Small intestine (tissue), 16 donors: ENCODE measurements at places on chromosomes 16 and 17.
A peak's percentile ranks its signal among the peaks of the same experiment; 100 is the strongest.

DNA sequence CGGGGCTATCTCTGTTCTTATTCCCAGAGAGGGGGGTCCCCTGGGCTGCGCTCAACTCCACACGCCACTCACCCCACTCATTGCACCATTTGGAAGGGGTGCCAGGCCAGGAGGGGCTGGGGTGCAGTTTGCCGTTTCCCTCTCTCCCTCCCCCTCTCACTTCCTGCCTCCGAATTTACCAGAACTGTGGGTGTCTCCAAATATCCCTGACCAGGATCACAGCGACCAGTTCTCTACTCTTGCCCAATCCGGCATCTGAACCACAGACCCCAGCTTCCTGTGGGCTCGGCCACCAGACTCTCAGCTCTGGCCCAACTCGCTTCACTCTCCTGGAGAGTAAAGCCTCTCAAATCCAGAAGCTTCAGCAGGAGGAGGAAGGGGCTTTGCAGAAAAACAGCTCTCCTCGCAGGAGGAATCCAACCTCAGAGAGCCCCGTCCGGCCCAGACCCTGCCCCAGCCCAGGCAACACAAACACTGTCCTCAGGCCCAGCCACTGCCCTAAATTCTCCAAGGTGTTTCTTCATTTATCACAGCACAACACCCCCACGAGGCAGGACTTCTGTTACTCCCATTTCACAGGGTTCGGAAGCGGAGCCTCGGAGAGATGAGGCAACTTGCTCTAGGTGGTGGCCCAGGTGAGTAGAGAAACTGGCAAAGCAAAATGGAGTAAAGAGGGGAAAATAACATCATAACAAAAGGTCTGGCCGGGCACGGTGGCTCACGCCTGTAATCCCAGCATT is 423 bp upstream of the ASGR2 start:
- H3K4me3 ChIP-seq: no peak overlapping the region
- H3K4me1 ChIP-seq: no peaks in the 10 kb centered on the region
- no peaks in the 10 kb centered on the region for H3K27me3 ChIP-seq
- DNase-seq: no peak
- no peak overlapping the region for H3K27ac ChIP-seq
- no peaks in the 10 kb centered on the region for H3K36me3 ChIP-seq

- no peak overlapping the region for H3K27ac ChIP-seq
- H3K36me3 ChIP-seq: no peaks in the 10 kb centered on the region
- peak; percentile 13 for DNase-seq
- no peaks in the 10 kb centered on the region for H3K27me3 ChIP-seq
- no peaks in the 10 kb centered on the region for H3K4me1 ChIP-seq
Observed at GRCh38 chr17:69857412-69857835, 217.6 kb upstream of the KCNJ16 start.

DNA sequence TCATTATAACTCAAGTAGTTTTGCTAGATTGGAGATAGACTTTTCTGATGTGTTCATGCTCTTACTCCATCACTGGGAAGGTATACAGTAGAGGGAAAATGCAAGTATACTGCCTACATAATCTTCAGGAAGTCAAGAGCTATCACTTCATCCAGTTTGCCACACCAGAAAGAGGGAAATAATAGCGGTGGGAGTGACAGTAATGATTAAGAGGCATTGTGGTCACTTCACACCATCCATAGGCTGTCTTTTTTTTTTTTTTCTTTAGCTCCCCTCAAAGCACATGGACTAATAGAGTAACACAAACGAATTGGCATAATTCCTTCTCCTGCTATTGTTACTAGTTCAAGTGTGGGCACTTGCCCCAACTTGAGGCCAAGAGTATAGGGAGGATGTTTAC is 28.4 kb upstream of the HLF start:
- no peaks in the 10 kb centered on the region for H3K4me1 ChIP-seq
- H3K27me3 ChIP-seq: no peaks in the 10 kb centered on the region
- H3K36me3 ChIP-seq: no peaks in the 10 kb centered on the region

- H3K4me3 ChIP-seq: no peak overlapping the region
- peak; percentile 54 for DNase-seq
- H3K36me3 ChIP-seq: no peaks in the 10 kb centered on the region
- no peaks in the 10 kb centered on the region for H3K27me3 ChIP-seq
Observed at GRCh38 chr17:58710948-58711552, 18.6 kb downstream of the RAD51C start.

DNA sequence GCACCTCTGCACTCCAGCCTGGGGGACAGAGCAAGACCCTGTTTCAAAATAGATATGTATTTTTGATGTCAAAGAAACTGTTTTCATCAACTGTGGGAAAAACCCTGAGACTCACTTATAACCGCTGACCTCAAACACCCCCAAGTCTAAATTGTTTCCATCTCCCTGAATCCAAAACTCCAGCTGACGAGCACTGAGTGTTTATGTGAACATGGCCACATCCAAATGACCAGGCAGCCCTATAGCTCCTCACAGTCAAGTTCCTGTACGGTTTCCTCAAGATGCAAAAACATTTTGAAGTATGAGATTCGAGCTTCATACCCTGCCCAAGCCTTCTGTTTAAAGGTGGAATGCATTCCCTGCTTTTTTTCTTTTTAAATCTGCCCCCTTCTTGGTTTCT is 45.3 kb upstream of the ZCCHC14 start:
- no peak for DNase-seq
- no peaks in the 10 kb centered on the region for H3K4me1 ChIP-seq
- no peak overlapping the region for H3K4me3 ChIP-seq
- no peak overlapping the region for H3K27ac ChIP-seq

DNA sequence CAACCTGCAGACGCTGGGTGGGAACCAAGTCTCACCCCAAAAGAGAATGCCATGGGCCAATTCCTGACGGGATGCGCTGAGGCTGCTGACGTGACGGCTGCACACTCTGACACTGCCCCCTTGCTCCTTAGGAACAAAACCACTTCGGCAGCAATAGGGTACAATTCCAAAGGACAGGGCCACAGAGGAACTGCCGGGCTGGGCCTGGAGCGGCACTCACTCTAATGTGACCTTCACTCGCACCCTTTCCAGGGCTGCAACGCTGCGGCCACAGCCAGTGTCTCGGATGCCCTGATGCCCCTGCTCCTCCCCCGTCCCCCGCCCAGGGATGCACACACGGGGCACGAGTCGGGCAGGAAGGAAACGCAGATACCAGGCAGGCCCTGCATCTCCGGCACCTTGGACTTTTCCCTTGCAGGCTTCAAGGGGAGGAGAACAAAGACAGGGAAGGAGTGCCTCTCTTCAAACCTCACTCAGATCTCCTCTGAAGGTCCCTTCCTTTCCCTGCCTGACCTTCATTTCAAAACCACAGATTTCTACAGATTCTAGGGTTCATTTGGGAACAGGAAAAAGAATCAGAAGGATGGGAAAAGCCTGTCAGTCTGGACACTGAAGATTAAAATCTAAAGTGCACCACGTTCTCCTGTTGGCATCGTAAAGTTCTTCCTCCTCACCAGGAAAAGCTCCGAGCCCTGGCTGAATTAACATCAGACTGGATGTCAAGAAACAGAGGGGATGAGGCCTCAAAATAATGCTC is 2.3 kb downstream of the PITPNA start:
- peak; percentile 88 for DNase-seq
- H3K36me3 ChIP-seq: no peaks in the 10 kb centered on the region
- peak overlapping the region; percentile 78 for H3K4me3 ChIP-seq
- peaks cover 47% of the 10 kb centered on the region for H3K4me1 ChIP-seq

DNA sequence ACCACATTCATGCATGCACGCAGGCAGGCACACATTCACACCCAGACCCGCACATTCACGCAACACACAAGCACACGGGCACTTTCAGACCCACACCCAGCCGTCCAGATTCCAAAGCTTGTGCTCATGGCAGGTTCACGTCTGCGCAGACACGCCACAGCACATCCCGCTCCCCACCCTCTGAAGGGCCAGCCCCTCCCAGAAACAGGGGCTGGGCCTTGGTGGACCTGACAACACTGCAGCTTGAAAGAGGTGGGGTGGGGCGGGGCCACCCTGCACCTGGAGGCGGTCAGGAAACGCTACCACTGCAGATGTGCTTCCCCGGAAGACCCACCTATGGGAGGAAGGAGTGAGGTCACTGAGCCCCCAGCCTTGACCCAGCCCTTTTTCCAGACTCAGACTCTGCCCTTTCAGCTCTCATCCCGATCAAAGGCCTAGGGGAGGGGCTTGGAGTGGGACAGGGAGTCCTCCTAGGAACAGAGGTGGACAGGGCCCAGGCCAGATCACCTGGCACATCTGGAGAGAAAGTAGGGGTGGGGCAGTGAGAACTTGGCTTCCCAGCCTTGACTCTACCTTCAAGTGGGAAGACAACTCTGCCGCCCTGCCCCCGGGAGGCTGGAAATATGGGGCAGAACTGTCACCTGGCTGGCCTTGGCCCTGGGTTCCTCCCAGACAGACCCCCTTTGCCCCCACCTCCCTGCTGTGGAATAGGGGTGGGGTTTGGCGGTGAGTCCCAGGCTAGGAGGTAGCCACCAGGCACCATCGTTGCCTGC is 11.0 kb downstream of the P3H4 start:
- H3K27ac ChIP-seq: peak overlapping the region; percentile 83
- H3K4me1 ChIP-seq: peaks cover 29% of the 10 kb centered on the region
- peak overlapping the region; percentile 10 for H3K4me3 ChIP-seq
- peak; percentile 97 for DNase-seq
- H3K27me3 ChIP-seq: no peaks in the 10 kb centered on the region
- H3K36me3 ChIP-seq: peaks cover 23% of the 10 kb centered on the region

- H3K4me3 ChIP-seq: peak overlapping the region; percentile 90
- DNase-seq: peak; percentile 53
- peak overlapping the region; percentile 97 for H3K27ac ChIP-seq
- H3K36me3 ChIP-seq: no peaks in the 10 kb centered on the region
- peaks cover 9% of the 10 kb centered on the region for H3K4me1 ChIP-seq
Observed at GRCh38 chr17:69326377-69327059, 415 bp downstream of the ABCA5 start.

DNA sequence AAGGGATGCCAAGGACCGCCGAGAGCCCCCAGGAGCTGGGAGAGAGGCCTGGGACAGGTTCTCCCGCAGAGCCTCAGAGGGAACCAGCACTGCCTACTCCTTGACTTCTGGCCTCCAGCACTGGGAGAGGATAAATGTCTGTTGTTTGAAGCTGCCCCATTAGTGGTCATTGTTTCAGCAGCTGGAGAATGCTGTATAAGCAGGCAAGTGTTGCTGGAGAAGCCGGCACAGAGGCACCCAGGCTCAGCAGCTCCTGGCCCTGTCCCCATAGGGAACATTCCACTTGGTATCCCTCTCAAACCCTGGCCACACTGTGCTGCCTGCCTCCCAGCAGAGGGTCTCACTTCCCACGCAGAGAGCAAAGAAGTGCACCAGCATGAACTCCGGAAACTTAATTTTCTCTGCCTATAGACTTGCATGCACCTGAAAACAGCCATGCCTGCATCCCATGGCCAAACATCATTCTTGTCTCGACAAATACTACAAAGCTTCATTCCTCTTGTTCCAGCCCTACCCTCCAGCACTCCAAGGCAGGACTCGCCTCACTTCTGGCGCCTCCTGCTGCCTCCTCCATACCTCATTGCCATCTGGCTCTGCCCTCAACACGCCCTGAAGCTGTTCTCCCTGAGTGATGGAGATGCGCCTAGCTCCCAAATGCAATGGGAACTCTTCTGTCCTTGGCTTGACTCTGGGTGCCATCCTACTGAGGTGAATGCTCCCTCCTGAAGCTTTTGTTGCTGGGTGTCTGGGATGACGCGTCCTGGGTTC is 88.1 kb downstream of the DNAH17 start:
- H3K27me3 ChIP-seq: no peaks in the 10 kb centered on the region
- no peak for DNase-seq
- H3K36me3 ChIP-seq: no peaks in the 10 kb centered on the region
- no peak overlapping the region for H3K4me3 ChIP-seq

DNA sequence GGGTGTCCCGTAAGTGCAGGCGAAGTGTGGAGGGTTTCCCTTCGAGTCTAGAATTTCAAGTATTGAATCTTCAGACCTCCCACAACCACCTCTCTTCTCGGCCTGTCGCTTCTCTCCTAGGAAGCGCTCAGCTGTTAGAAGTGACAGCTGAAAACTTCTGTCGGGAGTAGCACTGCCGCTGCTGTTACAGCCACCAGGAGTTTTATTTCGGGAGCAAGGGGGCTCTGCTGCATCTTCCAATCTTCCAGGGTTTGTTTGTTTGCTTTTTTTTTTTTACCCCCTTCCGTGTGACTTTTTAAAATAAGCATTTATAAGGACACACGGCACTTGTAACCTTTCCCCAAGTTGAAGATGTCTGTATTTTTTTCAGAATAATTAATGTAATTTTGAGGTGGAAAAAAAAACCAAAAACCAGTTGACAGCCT is 767 bp downstream of the RPS6KB1 start:
- no peaks in the 10 kb centered on the region for H3K36me3 ChIP-seq
- peak overlapping the region; percentile 83 for H3K27ac ChIP-seq
- peak overlapping the region; percentile 78 for H3K4me3 ChIP-seq
- DNase-seq: no peak
- H3K27me3 ChIP-seq: no peaks in the 10 kb centered on the region
- H3K4me1 ChIP-seq: peaks cover 6% of the 10 kb centered on the region

- no peak overlapping the region for H3K27ac ChIP-seq
- no peak for DNase-seq
- no peak overlapping the region for H3K4me3 ChIP-seq
- no peaks in the 10 kb centered on the region for H3K36me3 ChIP-seq
Observed at GRCh38 chr16:71501547-71501946, 12.4 kb upstream of the ZNF19 start.
